ENCODE measurements at places on chromosomes 2 and 18. TPM values are rescaled to one million over a fixed set of nuclear protein-coding genes. Genes with fewer than 3 reads are reported as not detected.

Gene TM4SF20
- 0.19 TPM for polyA plus RNA-seq

Gene CPO
- not detected for polyA plus RNA-seq

Gene STARD6
- 0.72 TPM for polyA plus RNA-seq

Gene CPS1
- polyA plus RNA-seq, result 230 TPM

Gene GALR1
- polyA plus RNA-seq, result not detected

Gene ERLEC1
- polyA plus RNA-seq, result 50.1 TPM

Gene ALLC
- not detected for polyA plus RNA-seq

Gene FBXO48
- 1.3 TPM for polyA plus RNA-seq

GRCh38 chr2:30964334-30965005, 157.2 kb upstream of the CAPN13 start:
- no peak for DNase-seq

DNA sequence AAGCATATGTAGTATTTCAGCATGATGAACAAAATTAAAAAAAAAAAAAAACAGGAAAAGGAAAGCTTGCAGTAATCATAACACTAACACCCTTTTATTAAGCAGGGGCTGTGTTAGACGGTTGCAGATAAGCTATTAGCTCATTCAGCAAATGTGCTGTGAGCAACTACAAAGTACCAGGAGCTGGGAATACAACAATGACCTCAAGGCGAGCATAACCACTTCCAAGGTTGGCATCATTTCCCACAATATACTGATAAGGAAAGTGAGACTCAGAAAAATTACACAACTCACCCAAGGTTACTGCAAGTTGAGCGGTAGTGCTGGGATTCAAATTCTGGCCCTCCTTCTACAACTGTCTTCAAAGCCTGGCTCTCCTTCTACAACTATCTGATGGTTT, 38.2 kb upstream of the ACTR3 start:
- peak; percentile 94 for DNase-seq

GRCh38 chr2:98915751-98916358, 20.2 kb downstream of the CRACDL start:
- no peak for DNase-seq

GRCh38 chr2:229445501-229446211, 174.6 kb upstream of the PID1 start:
- peak; percentile 70 for DNase-seq

GRCh38 chr2:4895371-4895770, 796.8 kb upstream of the SOX11 start:
- no peak for DNase-seq

- DNase-seq, result no peak
Observed at GRCh38 chr2:79294994-79295393, 135.4 kb upstream of the REG3A start.

DNA sequence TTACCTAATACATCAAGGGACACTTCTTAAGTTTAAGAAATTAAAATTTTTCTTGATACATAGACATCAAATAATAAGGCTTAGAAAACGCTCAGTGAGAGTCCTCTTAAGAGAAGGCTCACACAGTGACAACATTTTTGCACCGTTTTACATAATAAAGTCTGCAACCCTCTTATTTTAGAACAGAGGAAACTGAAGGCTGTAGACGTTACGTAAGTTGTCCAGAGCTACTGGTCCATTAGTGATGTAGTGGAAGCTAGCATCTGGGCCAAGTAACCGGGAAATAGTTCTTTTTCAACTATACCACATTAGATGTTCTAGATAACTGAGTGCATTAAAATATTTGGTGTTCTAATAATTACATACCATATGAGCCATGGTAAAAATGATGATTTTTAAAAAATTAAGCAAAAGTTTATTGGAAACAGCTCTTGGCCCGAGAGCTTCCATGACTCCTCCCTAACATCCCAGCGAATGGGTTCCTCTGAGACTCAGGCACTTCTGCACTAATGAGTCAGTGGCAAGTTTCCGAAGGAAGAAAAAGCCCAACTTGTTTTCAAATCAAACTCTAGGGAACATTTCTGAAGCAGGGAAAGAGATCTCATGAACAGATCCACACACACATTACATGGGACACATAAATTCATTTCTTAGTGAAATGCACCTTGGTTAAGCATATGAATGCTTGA, 232.6 kb upstream of the PXDN start:
- DNase-seq, result no peak

GRCh38 chr2:60936757-60937156, 55.4 kb downstream of the REL start:
- peak; percentile 5 for DNase-seq

DNA sequence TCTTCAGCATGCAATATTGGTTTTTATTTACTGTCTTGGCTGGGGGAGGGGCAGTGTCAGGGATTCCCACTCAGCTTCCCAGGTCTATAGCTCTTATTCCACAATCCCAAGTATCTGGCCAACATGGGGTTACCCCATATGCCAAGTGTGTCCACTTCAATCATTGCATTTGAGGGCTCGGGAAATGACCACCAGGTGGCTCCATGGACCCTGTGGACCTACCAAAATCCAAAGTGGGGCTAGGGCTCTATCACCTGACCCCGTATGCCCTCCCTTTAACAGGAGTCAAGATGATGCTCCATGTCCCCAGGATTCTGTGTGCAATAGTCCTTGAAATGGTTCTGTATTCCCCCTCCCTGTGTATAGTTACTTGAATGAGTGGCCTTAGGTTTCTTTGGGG, 12.1 kb upstream of the TRAF3IP1 start:
- DNase-seq, result no peak

- DNase-seq, result no peak
Observed at GRCh38 chr18:25843791-25844190, 246.6 kb downstream of the SS18 start.

DNA sequence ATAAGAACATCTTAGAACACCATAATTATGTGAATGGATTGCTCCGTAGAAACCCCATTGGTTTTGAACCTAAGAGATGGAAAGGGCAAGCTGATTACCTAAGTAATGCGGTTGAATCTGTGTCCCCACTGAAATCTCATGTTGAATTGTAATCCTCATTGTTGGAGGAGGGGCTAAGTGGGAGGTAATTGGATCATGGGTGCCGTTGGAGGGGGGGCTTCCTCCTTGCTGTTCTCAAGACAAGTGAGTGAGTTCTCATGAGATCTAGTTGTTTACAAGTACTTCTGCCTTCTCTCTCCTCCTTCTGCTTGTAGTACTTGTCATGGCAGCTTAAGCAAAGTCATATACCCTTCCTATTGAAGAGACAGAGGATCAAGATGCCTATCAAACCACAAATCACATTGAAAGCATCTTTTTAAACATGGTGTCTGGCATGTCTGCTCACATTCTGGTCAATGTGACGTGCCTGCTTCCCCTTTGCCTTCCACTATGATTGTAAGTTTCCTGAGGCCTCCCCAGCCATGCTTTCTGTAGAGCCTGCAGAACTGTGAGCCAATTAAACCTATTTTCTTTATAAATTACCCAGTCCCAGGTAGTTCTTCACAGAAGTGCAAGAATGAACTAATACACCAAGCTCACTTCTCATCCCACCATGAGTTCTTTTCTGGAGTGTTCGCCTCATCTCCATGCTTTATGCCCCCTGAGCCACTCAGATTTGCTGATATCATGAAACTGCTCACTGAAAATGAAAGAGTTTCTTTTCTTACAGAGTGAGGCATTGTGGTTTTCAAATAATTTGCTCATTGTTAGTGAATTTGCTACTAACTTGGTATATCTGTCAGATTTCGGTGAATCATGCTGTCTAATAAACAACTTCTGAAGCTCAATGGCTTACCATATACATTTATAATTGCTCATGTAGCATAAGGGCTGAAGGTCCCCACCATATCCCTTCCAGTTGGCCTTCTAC, 23.6 kb downstream of the KCNE4 start:
- peak; percentile 13 for DNase-seq

DNA sequence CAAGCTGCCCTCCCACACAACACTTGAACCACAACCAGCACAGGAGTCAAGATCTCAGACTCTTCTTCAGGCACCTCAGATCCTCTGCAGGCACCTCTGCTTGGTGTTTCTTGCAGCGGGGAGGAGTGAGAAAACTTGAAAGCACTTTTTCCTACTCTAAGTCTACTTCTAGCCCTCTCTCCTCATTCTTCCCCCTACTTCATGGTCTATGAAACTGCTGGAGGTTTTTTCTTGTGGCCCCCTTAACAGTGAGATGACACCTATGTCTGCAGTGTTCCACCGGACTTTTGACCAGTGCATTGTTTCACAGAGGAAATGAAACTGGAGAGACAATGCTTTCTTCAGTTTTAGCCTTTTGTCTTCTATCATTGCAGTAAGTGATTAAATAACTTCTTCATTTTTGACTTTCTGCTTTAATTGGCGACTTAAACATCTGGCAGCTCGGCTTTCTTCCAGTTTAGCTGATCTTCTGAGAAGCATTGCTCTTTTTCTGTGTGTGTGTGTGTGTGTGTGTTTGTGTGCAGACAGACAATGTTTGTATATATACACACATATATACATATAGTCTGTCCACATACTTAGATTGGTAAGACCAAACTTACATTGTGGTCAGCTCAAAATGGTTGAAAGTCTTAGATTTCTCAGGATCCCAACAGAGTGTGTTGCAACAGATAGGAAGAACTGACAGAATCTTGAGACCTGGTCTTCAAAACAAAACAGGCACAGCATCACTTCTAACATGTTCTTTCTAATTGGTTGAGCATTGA, 1474.0 kb upstream of the TMEFF2 start:
- peak; percentile 1 for DNase-seq

DNA sequence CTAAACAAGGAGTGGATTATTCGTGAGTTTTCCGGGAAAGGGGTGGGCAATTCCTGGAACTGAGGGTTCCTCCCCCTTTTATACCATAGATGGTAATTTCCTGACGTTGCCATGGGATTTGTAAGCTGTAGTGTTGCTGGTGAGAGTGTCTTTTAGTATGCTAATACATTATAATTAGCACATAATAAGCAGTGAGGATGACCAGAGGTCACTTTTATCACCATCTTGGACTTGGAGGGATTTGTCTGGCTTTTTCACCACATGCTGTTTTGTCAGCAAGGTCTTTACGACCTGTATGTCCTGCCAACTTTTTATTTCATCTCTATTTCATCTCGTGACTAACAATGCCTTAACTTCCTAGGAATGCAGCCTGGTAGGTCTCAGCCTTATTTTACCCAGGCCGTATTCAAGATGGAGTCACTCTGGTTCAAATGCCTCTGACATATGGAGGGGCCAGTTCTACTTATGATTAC, 124.8 kb upstream of the B3GNT2 start:
- no peak for DNase-seq

DNA sequence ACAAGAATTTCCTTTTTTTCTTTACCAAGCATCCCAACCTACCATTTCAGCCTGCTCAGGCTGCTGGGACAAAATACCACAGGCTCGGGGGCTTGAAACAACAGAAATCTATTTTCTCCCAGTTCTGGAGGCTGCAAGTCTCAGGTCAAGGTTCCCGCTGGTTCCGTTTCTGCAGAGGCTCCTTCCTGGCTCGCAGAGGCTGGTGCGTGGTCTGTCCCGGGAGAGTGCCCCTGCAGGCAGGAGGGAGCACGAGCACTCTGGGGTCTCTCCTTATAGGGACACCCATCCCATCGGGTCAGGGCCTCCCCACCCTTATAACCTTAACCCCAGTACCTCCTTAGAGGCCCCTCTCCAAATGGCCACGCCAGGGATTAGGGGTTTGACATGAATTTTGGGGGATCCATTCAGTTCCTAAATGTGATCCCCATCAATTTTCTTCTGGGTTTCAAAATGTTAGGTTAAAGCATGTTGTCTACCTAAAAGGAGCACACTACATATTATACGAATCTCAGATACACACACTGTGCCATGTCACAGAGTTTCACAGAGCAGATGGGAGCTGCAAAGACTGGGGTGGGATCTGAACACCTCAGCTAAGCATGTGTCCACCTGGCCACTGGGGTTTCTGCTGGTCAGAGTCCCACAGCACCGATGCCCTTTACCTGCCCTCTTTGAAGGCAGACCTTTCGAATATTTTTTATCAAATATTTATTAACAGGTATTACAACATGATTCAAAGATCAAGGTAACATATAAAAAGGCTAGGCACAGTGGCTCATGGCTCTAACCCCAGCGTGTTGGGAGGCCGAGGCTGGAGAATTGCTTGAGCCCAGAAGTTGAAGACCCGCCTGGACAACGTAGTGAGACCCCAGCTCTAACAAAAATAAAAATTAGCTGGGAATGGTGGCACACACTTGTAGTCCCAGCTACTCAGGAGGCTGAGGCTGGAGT, 17.6 kb upstream of the ADI1 start:
- peak; percentile 68 for DNase-seq

GRCh38 chr2:149357058-149357457, 26.7 kb downstream of the LYPD6 start:
- no peak for DNase-seq

- DNase-seq, result no peak
Observed at GRCh38 chr18:7614042-7614441, 46.9 kb downstream of the PTPRM start.

GRCh38 chr2:216922175-216922780, 62.4 kb upstream of the TNP1 start:
- no peak for DNase-seq

DNA sequence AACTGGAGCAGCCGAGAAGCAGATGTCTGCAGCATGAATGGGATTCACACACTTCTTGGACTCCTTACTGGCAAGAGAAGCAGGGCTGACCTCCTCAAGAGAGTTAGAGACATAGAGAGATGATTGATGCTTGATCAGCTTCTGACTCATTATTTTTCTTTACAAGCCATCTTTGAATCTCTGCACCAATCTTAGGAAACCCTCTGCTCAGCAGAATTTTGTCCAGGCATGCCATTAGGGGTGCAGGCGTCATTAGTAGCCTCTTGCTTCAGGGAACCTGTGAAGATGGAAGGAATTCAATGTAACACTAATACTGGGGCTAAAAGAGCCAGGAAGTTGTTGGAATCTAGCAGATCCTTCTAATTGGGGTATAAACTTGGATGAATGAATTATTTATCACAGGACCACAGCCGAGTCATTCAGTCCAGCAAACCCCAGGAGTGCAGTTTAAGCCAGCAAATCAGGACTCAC, 151.8 kb downstream of the MGAT5 start:
- no peak for DNase-seq

DNA sequence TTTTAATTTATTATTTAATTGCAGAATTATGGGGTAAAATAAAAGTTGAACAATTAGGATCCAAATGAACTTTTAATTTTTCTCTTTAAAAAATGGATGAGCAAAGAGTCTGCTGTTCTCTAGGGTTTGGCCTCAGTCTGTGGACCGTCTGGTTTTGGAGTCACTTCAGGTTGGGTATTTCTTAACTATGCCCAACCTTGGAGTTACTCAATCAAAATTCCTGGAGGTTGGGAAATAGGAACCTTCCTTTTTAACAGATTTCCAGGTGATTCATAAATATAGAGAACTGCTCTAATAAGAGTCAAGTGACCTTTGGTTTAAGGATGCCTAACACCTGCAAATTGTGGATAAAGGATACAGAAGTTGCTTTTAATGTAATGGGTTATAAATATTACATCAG, 241.5 kb upstream of the GCFC2 start:
- no peak for DNase-seq

DNA sequence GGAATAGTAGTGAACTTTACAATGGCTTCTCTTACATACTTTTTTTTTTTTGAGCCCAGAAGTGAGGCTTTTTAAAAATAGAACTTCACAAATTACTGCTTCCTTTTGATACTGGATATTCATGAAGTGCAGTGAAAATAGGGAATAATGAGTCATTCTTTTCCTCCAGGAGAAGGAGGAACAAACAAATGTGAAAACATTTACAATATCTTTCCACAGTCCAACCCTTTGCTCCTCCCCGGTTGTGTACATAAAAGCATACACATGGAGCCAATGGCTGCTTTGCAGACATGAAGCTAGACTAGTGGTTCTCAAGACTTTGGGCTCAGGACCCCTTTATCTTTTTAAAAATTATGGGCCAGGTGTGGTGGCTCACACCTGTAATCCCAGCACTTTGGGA, 266.9 kb downstream of the GBX2 start:
- no peak for DNase-seq

Data from cardiac muscle cell (in vitro differentiated cells and primary cell).